Cortex of kidney (tissue), 1 donor: ENCODE measurements at places on chromosomes 6 and 20.

- no peak for DNase-seq
Measured at GRCh38 chr20:24990810-24991252, 1.7 kb downstream of the APMAP start.

DNA sequence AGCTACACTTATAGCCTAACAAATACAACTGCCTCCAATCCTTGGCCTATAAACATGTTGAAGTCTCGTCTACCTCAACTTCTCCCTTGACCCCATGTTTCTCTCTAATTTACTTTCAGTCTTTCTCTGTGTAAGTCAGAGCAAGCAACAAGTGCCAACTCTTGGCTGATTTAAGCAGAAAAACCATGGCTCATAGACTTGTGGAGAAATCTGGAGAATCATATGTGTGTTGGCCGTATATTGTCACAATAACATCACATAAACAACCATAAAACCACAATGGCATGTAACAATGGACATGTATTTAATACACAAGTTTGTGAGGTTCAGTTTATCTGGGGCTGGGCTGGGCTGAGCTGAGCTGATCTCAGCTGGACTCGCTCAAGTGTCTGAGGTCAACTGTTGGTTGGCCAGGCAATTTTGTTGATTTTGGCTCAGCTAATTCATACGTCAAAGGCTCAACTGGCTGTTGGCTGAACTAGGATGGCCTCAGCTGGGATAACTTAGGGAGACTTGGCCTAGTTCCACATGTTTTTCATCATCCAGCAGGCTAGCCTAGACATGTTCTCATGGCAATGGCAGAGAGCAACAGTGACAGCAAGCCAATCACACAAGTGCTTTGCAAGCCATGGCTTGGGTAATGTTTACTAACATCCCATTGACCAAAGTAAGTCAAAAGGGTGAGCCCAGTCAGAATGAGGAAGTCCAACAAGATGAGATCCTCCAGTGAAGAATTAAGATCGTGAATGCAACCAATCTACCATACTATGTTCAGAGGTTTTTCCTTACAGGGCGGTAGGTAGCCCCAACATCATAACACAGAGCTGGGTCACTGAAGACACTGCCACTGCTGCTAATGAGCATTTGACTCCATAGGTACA is 12.9 kb upstream of the TBC1D22B start:
- DNase-seq: no peak

- no peak for DNase-seq
Measured at GRCh38 chr6:52089758-52090348, 2.4 kb upstream of the PKHD1 start.

- DNase-seq: no peak
Measured at GRCh38 chr20:48910347-48910781, 11.1 kb upstream of the ARFGEF2 start.

- no peak for DNase-seq
Measured at GRCh38 chr20:44850272-44850671, 35.2 kb upstream of the YWHAB start.

GRCh38 chr20:62782149-62782892 is 14.0 kb upstream of the MRGBP start:
- no peak for DNase-seq

GRCh38 chr6:28011722-28012121 is 54.7 kb downstream of the OR2B6 start:
- DNase-seq: no peak

DNA sequence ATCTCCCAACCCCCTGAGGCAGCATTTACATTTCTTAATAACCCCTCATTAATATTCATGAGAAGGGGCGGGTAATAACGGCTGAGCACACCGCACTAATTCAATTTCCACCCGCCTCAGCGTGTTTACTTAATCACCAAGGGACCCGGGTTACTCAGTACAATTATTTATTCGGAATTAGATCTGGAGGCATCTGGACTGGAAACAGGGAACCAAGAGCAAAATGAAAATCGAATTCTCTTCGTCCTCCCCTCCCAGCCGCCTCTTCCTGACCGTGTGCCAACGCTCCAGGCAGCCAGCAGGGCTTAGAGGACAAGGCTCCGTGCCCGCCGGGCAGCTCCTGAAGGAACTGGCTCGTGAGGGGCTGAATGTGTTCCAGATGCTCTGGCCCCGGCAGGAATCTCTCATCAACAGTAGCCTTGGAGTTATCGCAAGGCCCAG is 23.5 kb upstream of the CTNNBL1 start:
- no peak for DNase-seq

DNA sequence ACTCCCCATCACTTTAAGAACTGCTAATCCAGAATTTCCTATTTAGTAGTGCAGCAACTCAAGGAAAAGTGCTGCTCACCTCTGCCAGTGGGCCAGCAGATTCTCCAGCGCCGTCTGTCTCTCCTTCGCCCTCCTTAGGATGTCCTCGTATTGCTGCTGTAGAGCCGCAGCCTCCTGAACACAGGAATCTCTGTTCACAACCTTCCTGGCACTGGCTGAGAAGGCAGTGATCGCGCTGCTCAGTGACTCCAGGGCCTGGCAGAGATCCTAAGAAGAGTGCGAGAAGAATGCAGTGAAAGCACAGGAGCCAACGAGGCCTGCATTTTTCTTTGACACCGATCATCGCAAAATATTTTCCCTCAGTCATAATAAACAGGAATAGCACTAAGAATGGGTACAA is 209.0 kb downstream of the SYNE1 start:
- no peak for DNase-seq

DNA sequence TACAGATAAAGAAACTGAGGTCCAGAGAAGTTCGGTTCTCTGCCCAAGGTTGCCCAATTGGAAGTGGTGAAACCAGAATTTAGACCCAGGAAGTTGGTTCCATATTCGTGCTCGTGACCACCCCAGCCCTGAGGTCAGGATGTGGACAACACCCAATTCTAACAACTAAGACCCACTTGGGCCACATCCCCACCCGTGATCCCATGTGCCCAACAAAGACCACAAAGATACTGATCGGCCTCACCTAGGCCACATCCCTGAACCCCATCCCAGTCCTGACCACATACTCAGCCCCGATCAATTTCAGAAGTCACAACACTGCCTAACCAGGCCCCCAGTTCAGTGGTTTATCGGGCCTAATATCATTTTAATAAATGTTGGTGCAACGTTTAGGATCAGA is 138.4 kb downstream of the PREX1 start:
- DNase-seq: no peak

GRCh38 chr20:8995761-8996160 is 73.1 kb upstream of the PLCB4 start:
- no peak for DNase-seq

DNA sequence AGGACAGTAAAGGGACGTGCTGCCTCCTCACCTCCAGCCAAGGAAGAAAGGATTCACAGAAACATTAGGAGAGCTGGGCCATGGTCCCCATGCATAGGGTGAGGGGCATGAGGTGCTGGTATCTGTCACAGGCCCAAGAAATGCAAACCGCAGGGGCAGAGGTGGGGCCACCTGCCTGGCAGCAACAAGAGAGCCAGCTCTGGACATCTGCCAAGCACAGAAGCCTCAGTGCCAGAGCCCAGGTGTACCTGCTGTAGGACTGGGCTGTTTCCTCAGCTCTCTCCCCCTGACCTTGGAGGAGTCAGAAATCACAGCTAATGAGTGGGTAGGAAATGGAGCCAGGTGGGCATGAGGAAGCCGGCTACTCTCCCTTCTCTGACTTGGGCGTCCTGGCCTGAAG is 45.3 kb downstream of the SLC2A12 start:
- no peak for DNase-seq

GRCh38 chr20:40774252-40774651 is 85.2 kb upstream of the MAFB start:
- DNase-seq: no peak

DNA sequence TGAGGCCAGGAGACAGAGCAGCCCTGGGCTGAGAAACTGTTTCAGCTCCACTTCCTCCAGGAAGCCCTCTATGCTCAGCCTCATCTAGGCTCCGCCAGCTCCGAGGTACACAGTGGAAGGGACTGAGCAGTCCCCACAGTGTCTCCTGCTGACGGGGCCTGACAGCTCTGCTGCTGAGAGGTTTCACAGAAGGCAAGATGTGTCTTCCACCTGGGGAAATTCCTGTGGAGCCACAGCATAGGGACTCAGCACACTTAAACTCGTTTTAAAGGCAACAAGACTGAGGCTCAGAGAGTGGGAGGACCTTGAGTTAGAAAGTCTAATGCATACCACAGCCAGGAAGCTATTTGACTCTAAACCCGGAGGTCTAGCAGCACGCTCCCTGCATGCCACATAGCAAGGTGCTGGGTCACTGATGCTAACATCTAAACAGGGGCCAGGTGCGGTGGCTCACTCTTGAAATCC is 6.8 kb downstream of the ADA start:
- no peak for DNase-seq

DNA sequence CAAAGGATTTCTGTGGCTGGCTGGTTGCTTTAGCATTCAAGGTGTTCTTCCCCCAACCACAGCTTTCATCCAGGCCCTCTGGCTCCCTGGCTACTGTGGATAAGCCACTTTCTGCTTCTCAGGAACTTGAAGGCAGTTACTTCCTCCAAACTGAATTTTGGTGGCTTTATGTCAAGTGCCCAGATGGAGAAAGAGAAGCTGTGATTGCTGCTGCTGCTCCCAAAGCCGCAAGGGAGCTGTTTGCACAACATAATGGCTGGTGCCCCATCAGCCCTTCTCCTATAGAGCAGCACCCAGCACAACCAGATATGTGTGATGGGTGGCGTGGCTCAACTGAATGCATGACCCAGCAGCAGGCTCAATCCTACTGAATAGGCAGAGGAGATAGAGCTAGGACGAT is 465.2 kb downstream of the MAFB start:
- no peak for DNase-seq

GRCh38 chr20:47926731-47927130 is 141.4 kb upstream of the SULF2 start:
- DNase-seq: no peak

GRCh38 chr20:36447101-36447500 is 94.2 kb upstream of the MYL9 start:
- DNase-seq: no peak

GRCh38 chr6:138590796-138591709 is 91.8 kb upstream of the NHSL1 start:
- no peak for DNase-seq

GRCh38 chr6:3285049-3285639 is 26.4 kb downstream of the PSMG4 start:
- DNase-seq: no peak

DNA sequence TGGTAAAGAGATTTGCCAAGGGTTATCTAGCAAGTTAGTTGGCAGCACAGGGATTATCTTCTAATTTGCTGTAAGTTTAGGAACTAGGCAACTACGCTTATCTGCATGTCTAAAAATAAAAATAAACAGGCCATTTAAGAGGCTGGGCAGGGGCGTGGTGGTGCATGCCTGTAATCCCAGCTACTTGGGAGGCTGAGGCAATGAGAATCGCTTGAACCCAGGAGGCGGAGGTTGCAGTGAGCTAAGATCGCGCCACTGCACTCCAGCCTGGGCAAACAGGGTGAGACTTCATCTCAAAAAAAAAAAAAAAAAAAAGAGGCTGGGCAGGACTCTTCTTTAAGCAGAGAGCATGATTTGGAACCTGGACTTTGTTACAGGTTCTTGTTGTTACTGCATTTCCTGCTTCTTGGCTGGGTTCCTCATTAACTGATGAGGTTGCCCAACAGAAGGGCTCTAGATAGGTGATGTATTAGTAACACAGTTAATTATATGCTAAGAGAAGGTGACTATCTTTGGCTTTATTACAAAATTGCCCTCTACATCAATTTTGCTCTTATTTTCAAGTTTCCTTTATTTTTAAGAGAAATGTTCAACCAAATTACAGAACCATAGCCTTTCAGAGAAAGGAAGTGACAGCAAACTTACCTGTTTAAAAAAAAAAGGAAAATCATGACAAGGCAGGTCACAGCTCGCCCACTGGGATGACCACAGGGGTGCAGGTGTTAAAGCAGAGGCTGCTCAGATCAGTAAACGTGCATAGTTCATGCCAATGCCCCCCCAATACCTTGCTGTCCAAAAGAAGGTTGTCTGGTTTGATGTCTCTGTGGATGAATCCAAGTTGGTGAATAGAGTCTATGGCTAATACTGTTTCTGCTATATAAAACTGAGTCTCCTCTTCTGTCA is 32.5 kb downstream of the STK38 start:
- DNase-seq: no peak
